ENCODE measurements at places on chromosomes 11 and 22. TPM values are rescaled to one million over a fixed set of nuclear protein-coding genes. Genes with fewer than 3 reads are reported as not detected.

Gene FAM83F
- total RNA-seq = 0.35 TPM

Gene VPREB3
- not detected for total RNA-seq

Gene FOLR1
- 163 TPM for total RNA-seq

Gene VSIG10L2
- not detected for total RNA-seq

Gene RTN3
- 116 TPM for total RNA-seq

DNA sequence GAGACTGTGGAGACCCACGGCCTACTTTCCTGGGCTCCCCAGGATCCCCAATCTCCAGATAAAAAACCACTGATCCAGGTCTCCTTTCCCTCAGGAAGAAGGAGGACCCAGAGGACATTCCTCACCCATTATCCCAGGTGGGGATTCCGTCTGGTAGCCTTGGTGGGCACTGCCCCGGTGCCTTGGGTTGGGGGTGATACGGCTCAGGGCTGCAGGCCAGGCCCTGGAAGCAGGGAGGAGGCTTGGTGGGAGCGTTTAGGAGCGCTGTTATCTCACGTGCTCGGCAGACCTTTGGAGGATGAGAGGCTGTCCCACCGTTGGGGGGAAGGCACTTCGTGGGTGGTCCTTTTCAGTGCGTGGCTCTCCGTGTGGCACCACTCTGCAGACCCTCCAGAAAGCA is 926.3 kb downstream of the BRD1 start:
- no peaks in the 10 kb centered on the region for H3K27me3 ChIP-seq
- no peaks in the 10 kb centered on the region for H3K36me3 ChIP-seq
- H3K4me3 ChIP-seq = no peak overlapping the region
- no peaks in the 10 kb centered on the region for H3K4me1 ChIP-seq
- no peak overlapping the region for H3K27ac ChIP-seq

DNA sequence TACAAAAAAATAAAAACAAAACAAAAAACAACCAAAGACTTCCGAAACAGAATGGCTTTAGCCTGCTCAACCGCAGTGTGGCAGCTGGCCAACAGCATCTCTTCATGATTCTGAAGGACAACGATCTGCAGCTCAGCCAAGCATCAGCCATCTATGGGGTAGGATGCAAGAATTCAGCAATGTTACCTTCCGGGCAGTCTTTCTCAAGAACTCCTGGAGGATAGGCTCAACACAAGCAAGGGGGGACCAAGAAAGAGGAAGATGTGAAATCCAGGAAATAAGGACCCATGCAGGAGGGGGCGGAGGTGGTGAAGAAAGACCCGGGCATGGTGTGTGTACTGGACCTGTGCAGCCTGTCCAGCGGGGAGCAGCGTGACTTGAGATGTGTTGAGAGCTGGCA is 3.5 kb upstream of the TSPO start:
- DNase-seq = peak; percentile 76
- peaks cover 14% of the 10 kb centered on the region for H3K4me1 ChIP-seq
- H3K36me3 ChIP-seq = no peaks in the 10 kb centered on the region

GRCh38 chr11:95788921-95789505 is 569 bp downstream of the FAM76B start:
- peak overlapping the region; percentile 99 for H3K27ac ChIP-seq
- DNase-seq = no peak
- peaks cover 38% of the 10 kb centered on the region for H3K36me3 ChIP-seq
- H3K27me3 ChIP-seq = no peaks in the 10 kb centered on the region

DNA sequence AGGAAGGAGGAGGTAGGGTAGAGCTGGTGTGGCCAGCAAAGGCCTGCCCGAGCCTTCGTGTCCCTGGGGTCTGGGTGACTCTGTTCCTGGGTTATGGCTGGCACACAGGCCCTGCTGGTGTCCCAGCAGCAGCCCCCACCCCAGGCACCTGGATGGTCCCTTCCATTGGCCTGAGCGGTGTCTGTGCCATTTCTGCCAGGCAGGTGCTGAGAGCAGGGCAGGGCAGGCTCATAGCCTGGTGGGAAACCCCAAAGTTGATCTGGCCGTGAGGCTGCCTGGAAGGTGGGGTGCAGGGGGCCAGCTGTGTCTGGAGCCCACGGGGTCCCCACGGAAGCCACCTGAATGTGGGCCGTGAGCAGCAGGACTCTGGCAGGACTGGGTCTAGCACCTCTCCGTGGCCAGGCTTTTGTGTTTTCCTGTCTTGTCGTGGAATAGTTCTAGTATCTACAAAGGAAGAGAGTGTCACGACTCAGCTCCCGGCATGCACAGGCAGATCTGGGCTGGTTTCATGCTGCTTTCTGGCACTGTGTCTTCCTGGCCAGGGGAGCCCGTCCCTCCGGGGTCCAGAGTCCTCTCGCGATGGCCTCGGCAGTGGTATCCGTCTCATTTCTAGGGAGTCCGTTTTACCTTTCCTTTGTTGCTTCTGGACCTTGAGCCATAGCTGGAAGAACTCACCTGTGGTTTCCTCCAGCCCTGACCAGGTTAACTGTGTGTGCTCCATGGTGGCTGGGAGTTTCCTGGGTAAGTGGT is 83.7 kb downstream of the KCNQ1 start:
- no peaks in the 10 kb centered on the region for H3K36me3 ChIP-seq
- DNase-seq = peak; percentile 56
- H3K4me3 ChIP-seq = no peak overlapping the region

DNA sequence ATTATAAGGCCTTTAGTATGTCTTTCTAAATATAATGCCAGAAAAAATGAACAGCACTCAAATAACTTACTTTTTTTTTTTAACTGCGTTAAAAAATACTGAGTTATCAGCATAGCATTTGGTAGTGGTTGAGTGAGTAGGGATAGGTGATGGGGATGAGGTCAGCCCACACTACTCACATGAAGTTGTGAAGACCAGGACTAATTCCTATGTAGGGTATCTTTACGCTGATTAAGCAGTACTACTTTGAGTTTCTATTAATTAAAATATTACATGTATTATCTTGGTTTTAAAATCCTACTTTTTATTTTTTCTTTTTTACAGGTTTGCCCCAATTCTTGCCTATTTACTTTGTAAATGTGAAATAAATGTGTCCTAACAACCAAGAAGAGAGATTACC is 13.5 kb downstream of the PHF21A start:
- no peak for DNase-seq
- H3K4me3 ChIP-seq = no peak overlapping the region
- H3K27ac ChIP-seq = no peak overlapping the region
- no peaks in the 10 kb centered on the region for H3K27me3 ChIP-seq

- no peak for DNase-seq
- H3K4me3 ChIP-seq = no peak overlapping the region
- no peak overlapping the region for H3K27ac ChIP-seq
- H3K36me3 ChIP-seq = no peaks in the 10 kb centered on the region
- H3K4me1 ChIP-seq = no peaks in the 10 kb centered on the region
Observed at GRCh38 chr11:85595285-85595884, 31.8 kb downstream of the DLG2 start.

DNA sequence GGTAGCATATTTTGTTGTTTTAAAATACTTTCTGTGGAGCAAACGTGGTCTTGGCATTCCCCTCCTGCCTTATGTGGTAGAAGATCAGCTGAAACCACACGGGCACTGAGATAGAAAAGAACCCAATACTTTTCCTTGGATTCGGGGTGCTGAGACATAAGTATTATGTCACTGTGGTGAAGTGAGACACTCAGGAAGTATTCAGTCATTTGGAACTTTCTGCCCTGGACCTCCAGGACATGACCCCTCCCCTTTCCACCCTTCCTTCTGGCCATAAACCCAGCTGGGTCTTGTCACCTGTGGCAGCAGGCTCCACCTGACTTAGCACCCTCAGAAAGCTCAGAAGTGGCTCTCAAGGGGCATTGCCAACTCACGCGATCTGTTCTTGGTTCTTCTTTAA is 123.4 kb downstream of the SWAP70 start:
- H3K36me3 ChIP-seq = peaks cover 17% of the 10 kb centered on the region
- H3K4me1 ChIP-seq = peaks cover 10% of the 10 kb centered on the region
- H3K27ac ChIP-seq = no peak overlapping the region

GRCh38 chr22:46061501-46062231 is 84.7 kb upstream of the WNT7B start:
- DNase-seq = peak; percentile 62
- H3K4me1 ChIP-seq = peaks cover 57% of the 10 kb centered on the region
- no peak overlapping the region for H3K4me3 ChIP-seq
- H3K27me3 ChIP-seq = no peaks in the 10 kb centered on the region
- H3K27ac ChIP-seq = peak overlapping the region; percentile 56

DNA sequence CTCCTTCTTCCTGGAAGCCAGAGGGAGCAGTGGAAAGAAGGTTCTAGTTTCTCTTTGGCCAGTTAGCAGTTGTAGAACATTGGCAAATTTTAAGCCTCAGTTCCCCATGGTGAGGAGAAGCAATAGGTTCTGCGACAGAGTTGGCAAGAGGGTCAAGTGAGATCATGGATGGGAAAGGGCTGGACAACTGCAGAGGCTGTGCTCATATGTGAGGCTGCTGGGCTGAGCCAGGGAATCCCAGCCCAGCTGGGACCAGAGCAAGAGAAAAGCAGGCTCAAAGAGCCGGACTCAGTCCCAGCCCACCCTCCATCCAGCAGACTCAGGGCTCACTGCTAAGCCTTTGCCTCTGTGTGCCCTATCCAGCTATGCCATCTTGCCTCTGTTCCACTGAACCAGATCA is 66.8 kb upstream of the MYOD1 start:
- no peaks in the 10 kb centered on the region for H3K36me3 ChIP-seq
- H3K4me3 ChIP-seq = no peak overlapping the region
- no peaks in the 10 kb centered on the region for H3K4me1 ChIP-seq

DNA sequence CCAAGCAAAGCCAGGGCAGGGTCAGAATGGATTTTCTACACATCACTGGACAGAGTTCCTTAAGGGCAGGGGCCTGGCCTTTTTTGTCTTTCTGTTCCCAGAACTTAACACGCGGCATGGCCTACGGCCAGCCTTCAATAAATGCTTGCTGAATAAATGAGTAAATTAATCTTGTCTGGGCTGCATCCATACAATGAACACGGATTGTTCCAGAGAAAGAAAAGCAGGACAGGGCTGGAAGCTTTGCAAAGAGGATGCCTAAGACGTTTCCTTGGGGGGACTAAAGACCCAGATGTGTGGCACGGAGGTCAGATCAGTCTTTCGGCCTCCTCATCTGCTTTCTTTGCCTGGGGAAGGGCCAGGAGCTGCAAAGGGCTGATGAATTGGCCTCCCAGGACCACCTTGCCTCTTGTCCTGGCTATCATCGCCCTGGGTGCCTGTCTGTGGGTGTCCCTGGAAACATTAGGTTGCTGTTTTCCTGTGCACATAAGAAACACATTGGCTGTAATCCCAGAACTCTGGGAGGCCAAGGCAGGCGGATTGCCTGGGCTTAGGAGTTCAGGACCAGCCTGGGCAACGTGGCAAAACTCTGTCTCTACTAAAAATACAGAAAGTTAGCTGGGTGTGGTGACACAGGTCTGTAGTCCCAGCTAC is 20.8 kb upstream of the RFPL3 start:
- H3K27me3 ChIP-seq = no peaks in the 10 kb centered on the region
- DNase-seq = no peak
- no peak overlapping the region for H3K4me3 ChIP-seq
- H3K36me3 ChIP-seq = no peaks in the 10 kb centered on the region
- H3K27ac ChIP-seq = no peak overlapping the region

- H3K4me3 ChIP-seq = no peak overlapping the region
- peaks cover 12% of the 10 kb centered on the region for H3K4me1 ChIP-seq
- peak overlapping the region; percentile 8 for H3K27ac ChIP-seq
- H3K36me3 ChIP-seq = peaks cover 56% of the 10 kb centered on the region
- DNase-seq = no peak
- no peaks in the 10 kb centered on the region for H3K27me3 ChIP-seq
Observed at GRCh38 chr22:39431821-39432251, 25.0 kb upstream of the MGAT3 start.

- H3K4me3 ChIP-seq = no peak overlapping the region
- peaks cover 6% of the 10 kb centered on the region for H3K4me1 ChIP-seq
- H3K27ac ChIP-seq = no peak overlapping the region
- H3K36me3 ChIP-seq = no peaks in the 10 kb centered on the region
- H3K27me3 ChIP-seq = no peaks in the 10 kb centered on the region
Observed at GRCh38 chr11:111205632-111206385, 39.7 kb upstream of the POU2AF2 start.

DNA sequence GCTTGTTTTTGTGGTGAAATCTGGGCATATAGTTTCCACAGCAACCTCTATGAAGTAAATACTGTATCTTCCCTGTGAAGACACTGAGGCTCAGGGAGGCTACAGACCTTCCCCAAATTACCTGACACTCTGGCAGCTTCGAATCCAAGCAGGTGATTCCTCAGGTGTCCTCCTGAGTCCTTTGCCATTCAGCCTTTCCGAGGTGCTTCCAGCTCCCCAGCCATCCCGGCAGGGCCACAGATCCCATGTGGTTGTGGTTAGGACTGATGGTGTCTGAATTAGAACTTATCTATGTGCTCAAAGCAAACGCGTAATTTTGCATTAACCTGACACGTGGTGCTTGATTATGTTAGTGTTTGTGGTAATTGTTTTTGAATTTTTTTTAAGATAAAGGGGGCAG is 785.6 kb downstream of the BRD1 start:
- H3K4me3 ChIP-seq = no peak overlapping the region
- peaks cover 8% of the 10 kb centered on the region for H3K27me3 ChIP-seq

DNA sequence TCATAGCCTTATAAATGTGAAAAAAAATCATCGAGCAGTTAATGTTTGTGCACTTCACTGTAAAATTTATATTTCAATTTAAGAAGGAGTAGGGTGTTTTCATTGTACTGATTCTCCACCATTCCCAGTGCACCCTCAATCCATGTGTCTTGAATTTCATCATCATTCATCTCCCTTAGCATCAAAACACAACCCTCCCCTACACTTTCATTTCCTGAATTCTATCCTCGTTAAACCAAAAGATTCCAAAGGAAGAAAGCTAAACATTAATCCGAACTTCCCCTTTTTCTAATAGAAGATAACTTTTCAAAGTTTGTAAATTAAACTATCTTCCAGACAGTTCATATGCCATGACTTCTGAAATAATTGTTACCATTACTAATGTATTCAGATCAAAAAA is 34.1 kb upstream of the OR8B8 start:
- no peak overlapping the region for H3K4me3 ChIP-seq
- H3K27me3 ChIP-seq = no peaks in the 10 kb centered on the region
- no peaks in the 10 kb centered on the region for H3K36me3 ChIP-seq
- H3K4me1 ChIP-seq = no peaks in the 10 kb centered on the region

- no peaks in the 10 kb centered on the region for H3K36me3 ChIP-seq
- no peaks in the 10 kb centered on the region for H3K4me1 ChIP-seq
- peak; percentile 56 for DNase-seq
- H3K27ac ChIP-seq = no peak overlapping the region
Observed at GRCh38 chr11:2261436-2262230, 8.8 kb downstream of the ASCL2 start.

DNA sequence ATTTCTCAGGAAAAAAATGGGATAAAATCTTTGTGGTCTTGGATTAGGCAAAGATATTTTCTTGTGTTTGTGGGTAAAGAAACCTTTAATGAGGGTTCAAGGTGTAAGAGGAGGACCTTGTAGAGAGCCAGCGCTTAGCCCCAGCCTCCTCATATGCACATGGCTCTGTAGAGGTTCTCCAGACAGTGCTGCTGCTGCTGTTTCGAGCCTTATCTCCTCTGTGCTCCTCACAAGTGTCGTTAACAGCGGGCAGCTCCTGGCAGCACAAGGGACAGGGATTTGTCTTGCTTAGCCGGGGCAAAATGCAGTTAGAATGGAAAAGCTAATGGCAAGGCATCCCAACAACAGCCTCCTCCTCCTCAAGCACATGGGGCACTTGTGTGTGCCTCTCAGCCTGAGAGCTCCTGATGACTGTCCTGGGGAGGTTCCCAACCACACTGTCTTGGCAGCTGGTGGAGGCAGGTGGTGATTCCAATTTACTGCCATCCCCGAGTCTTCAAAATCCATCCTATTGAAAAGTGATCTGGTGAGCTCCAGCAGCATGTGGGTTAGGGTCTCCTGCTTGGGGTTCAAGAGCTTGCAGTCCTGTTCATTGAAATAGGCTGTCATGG is 7.6 kb upstream of the MSANTD2 start:
- no peak overlapping the region for H3K4me3 ChIP-seq
- H3K4me1 ChIP-seq = no peaks in the 10 kb centered on the region
- no peak overlapping the region for H3K27ac ChIP-seq
- H3K36me3 ChIP-seq = no peaks in the 10 kb centered on the region
- DNase-seq = no peak
- H3K27me3 ChIP-seq = no peaks in the 10 kb centered on the region

Data from upper lobe of right lung (tissue), 1 donor.